ENCODE measurements at places on chromosomes 3 and 15.
A peak's percentile ranks its signal among the peaks of the same experiment; 100 is the strongest.

- DNase-seq = no peak
Measured at GRCh38 chr15:95227235-95227634, 995.9 kb downstream of the MCTP2 start.

DNA sequence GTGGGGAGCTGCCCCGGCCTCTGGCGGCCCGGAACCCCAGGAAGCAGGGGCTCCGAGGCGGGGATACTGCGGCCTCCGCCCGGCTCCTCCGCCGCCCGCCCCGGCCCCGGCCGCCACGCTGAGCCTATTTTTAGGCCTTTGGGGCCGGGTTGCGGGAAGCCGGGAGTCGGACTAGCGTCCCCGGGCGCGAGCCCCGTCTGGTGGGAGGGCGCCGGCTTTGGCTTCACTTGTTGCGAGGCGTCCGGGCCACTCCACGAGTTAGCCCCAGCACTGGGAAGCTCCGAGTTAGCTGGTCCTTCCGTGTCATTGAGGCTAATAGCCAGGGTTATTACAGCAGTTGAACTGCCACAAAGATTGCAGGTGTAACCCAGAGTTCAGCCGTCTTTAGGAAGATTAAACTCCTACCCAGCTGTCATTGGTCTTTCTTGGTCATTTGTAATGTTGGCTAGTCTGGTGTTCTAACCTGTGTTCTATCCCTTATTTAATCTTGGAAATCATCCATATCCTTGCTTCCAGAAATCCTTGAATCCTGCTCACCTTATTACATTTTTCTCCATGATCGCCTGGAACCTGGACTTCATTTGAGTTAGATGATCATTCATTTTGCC lies 791 bp downstream of the GYG1 start:
- DNase-seq = peak; percentile 9

DNA sequence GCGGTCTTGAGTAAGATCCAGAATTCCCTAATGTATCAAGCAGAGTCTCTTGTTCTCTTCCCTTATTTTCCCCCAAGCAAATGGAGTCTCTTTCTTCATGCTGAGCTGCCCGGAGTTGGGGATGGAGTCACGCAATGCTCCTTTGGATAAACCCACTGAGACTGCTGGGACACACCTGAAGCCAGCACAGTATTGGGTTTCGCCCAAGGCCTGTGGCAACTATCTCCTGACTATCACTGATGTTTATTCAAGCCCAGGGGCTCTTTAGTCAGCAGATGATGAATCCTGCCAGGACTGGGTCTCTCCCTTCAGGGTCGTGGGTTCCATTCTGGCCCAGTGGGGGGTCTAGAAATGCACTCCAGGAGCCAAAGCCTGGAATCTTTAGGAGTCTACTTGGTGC lies 11.3 kb downstream of the USF3 start:
- no peak for DNase-seq

- no peak for DNase-seq
Measured at GRCh38 chr3:67167481-67167880, 169.4 kb downstream of the KBTBD8 start.

DNA sequence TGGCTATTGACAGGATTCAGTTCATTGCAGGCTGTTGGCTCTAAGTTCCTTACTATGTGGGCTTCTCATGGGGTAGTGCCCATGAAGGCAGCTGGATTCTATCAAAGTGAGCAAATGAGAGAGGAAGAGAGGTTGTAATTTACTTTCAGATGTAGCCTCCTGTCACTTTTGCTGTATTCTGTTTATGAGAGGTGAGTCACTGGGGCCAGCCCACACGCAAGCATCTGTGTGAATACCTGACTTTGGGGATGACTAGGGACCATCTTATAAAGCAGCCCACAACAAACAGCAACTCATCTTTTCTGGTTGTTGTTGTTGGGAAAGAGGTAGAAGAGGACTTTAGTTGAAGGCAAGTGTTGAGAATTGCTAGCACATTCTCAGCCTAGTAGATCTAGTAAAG lies 506.3 kb upstream of the GRM7 start:
- no peak for DNase-seq

GRCh38 chr15:41640985-41641384 lies 19.2 kb upstream of the MGA start:
- DNase-seq = no peak

Measured in hematopoietic multipotent progenitor cell treated with erythropoietin and hydrocortisone succinate and interleukin-3 and kit ligand, for 15 days (in vitro differentiated cells).